Inflammatory macrophage treated with lipopolysaccharide for 4 hours (primary cell): ENCODE measurements at places on chromosomes 1 and 21.

- DNase-seq, result no peak
These were observed 176.4 kb upstream of the C8B start for GRCh38 chr1:57142169-57142568.

DNA sequence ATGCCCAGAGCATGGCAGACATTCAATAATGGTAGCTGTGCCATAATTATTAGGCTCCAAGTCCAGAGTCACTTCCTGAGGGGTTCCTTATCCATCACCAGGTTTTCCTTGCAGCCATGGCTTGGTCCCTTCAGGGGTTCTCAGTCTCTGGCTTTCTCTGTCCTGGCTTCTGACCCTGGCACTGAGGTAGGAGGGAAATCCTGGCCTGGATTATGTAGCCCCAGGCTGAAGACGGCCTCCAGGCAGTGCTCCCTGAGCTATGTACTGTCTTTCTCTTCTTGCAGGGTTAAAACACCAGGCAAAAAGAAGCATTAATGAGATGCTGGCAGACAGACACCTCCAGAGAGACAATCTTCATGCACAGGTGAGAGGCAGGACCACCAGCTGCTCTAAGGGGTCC, 9.5 kb upstream of the PADI3 start:
- DNase-seq, result peak; percentile 60

DNA sequence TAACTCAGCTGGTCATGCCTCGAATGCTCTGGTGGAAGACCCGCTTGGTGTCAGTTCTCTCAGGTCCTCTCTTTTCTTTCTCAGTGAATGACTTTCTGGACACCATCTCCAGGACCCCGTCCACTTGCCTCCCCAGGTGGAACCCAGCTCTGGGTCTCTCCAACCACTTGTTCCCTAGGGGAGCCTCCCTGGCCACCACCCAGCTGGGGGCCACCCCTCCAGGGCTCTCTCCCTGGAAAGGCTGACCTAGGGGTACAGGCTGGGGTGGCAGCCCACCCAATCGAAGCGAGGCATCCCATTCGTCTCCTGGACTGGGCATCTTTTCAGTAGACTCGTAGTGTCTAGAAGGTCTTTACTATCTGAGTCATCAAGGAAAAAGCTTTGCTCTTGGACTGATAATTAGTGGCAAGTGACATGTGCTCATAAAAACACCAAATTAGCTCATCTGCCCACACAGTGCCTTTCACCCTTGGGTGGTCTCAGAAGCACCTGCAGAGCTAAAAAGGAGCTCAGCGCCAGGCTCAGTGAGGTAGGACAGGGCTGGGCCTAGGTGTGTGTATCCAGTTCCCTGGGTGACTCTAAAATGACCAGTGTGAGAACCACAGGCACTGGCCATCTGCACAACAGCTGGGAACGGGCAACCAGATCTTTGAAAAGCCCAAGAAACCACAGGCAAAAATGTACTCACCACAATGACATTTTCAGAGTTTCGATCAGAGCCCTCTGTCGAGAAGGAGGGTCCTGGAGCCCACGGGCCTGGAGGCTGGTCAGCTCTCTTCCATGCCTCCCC, 2.4 kb upstream of the PDXK start:
- DNase-seq, result no peak

DNA sequence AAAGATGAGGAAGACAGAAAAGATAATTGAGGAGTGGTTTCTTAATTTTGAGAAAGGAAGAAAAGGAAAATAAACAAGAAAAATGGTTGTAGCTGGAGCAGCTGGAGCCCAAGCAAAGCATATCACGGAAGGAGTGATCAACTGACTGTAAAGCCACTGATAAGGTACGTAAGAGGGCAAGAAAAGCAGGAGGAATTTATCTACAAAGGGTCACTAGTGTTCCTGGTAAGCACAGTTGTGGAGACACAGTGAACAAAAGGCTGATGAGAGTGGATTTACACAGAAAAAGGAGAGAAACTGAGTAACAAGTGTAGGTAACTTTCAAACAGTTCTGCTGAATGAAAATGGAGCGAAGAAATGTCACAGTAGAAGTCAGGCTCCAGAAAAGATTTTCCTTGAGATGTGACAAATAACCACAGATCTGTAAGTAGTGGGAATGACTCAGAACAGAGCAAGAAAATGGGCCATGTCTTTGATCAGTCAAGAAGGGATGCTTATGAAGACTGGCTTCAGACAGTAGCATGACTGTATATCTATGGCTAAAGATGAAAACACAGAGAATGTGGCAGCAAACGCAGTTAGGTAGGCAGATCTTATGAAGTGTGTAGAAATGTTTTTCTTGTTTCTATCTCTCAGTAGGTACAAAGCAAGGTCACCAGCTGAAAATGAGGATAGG, 45.6 kb upstream of the RBM34 start:
- no peak for DNase-seq

DNA sequence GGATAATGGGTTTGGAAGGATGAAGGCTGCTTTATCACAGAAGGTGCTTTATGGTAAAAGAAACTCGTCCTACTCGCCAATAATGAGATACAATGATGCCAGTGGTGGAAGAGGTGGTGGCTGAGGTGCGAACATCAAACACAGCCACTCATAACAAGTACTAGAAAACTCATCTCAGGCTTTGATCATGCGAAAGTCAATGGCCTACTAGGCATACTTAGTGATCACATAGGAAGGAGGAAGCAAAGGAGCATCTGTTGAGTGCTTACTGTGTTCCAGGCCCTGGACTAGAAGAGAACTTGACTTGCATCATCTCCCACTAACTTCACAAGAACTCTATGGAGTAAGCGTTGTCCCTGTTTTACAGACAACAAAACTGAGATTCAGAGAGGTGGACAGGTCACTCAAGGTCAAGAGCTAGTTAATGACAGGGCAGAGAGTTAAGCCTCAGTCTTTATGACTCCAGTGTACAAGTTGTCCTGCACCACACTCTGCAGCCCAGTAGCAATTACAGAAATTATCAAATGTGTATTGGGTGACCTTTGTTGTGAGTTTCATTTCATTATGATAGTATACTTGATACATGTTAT, 33.6 kb downstream of the RUNX1 start:
- no peak for DNase-seq

- no peak for DNase-seq
These were observed 111.0 kb downstream of the GABPA start for GRCh38 chr21:25845729-25846256.

GRCh38 chr1:3611170-3612019, at the start of gene MEGF6:
Gene MEGF6 (minus strand): TSS chr1:3611508. CDS start chr1:3611268, 240 bp downstream.
- no peak for DNase-seq

DNA sequence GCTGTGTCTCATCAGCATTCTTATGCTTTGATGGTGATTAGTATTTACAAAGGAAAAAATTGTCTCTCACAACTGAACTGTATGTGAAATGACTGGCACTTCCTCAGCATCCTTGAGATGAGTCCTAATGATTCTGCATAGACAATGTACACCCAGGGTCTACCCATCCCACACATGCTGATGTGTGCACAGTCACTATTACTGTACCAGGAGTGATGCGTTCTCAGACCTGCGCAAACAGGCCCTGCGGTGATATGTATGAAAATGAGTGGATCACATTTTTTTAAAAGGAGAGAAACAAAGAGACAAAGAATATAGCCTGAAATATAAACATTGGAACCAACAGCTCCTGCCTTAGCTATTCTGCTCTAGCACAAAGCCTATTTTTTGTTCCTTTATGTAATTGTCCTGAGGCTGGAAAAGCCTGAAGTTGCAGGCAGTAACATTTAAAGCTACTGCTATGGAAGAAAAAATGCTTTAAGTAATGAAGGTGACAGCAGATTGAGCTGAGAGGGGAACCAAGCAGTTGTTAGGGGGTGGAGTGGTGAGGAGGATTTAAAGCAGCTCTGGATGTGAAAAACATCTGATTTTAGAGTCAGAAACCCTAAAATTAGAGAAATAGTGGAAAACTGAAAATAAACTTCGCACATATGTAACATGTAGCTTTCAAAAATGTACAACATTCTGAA, 5.5 kb downstream of the RCAN1 start:
- no peak for DNase-seq

DNA sequence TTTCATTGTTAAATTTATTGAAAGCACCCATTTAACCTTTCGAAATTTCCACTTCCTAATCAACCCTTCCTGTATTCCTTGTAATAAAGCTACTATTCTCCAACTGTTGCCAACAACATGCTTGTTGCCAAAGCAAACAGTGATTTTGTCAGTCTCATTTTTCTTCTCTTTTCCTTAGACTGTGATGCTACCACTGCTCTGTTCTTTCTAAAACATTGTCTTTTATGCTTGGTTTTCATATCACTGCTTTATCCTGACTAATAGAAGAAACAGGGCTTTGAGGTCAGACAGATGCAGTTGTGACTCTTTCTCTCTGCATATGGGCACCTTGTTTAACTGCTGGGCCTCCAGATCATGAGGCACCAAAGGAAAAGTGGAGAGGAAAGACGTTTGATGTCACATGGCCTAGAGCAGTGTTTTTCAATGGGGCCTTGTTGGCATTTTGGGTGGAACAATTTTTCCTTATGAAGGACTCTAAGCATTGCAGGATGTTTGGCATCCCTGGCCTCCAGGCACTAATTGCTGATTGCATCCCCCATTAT, 56.1 kb downstream of the HMCN1 start:
- no peak for DNase-seq

GRCh38 chr1:203284411-203285123, 20.8 kb upstream of the BTG2 start:
- peak; percentile 57 for DNase-seq

DNA sequence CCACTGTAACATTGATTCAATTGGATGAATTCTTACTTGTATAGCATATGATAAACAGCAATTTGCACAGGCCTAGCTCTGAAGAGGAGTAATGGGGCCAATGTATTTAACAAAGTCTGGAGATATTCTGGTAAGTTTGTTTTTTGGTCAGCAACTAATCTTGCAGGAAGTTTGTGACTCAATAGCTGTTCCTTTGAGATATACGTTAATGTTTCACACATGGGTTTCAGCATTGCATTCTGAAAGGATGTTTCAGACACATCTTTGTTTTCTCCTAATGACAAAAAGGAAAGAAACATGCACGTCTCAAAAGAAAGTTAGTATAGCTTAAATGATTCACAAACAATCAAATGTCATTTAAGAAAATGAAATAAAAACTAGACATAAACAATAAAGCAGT, 49.0 kb downstream of the LTN1 start:
- DNase-seq, result no peak

- peak; percentile 19 for DNase-seq
These were observed 82.2 kb upstream of the BMP8A start for GRCh38 chr1:39409055-39409816.

GRCh38 chr1:77866296-77866695, 22.1 kb upstream of the NEXN start:
- no peak for DNase-seq

DNA sequence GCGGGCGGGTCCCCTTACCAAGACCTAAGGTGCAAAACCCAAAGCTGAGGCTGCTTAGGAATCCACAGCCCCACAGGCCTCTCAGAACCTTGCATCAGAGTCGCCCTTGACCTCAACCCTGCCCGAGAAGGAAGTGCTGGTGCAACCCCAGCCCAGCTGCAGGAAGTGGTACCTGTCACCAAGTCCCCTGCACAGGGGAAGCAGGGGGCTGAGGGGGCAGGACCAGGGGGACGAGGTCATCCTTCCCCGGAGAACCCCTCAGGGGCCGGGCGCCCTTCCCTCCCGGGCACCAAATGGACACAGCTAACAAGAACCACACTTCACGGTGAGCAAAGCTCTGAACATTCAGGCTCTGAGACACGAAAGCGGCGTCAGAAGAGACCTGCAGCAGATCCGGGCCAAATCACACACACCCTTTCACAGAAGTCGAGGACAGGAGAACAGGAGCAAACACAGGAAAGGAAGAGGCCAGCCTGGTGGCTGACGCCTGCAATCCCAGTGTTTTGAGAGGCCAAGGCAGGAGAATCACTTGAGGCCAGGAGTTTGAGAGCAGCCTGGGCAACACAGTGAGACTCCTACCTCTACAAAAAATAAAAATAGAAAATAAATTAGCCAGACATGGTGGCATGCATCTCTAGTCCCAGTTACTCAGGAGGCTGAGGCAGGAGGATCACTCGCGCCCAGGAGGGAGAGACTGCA, 6.4 kb downstream of the ITGB2 start:
- DNase-seq, result peak; percentile 79

DNA sequence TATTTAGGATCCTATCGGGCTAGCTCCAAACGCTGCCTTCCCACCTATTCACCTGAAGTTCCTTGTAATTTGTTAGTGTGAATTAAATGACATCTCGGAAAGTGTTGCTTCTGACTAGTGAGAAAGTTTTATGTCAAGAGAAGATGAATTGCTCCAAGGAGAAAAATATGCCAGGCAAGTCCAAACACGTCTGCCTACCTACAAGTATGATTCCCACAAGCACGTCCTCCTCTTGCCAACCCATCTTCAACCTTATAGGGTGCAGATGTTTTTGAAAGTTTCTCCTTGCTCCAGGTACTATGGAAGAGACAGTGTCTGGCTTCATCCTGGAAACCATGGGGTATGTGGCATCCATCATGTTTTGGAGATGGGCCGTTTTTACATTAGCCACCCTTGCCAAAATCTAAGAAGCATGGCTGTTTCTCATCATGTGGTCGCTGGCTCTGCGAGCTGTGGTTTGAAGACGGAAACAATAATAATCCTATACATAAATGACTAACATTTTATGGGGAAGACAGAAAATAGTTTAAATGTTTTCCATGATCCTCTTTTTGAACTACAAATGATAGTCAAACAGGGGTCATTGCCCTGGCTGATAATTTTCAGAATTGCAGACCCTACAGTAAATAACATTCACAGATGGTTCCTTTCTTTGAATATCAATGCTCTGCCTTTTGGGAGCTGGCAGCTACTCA, 505.8 kb downstream of the SMYD3 start:
- no peak for DNase-seq

DNA sequence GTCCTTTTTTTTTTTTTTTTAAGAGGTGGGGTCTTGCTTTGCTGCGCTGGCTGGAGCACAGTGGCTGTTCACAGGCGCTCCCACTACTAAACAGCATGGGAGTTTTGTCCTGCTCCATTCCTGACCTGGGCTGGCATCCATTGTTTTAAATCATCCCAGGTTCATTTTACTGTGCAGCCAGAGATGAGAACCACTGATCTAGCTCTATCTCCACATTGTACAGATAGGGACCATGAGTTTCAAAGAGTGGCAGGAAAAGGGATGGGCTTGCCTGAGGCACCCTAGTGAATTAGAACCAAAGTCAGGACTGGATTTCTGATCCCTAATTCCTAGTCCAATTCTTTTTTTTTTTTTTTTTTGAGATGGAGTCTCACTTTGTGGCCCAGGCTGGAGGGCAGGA, 7.2 kb upstream of the TMEM222 start:
- DNase-seq, result no peak

DNA sequence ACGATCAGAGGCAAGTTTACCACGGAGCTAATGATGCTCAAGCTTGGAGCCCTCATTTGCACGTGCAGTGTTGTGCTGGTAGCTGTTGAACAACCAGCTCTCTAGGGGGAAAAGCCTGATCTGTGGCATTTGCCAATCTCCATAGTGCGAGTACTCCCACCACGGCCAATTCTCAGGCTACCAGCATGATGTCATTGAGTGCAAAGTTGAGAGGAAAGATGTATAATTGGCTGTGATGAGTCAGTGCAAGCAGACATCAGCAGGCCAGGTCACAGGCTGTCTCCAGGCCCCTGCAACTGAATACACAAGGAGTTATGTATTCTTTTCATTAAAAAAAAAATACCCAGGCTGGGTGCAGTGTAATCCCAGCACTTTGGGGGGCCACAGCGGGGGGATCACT, 233.1 kb upstream of the VAMP3 start:
- peak; percentile 40 for DNase-seq
